Gastroesophageal sphincter (tissue), 4 donors: ENCODE measurements at places on chromosomes 2 and 18.

DNA sequence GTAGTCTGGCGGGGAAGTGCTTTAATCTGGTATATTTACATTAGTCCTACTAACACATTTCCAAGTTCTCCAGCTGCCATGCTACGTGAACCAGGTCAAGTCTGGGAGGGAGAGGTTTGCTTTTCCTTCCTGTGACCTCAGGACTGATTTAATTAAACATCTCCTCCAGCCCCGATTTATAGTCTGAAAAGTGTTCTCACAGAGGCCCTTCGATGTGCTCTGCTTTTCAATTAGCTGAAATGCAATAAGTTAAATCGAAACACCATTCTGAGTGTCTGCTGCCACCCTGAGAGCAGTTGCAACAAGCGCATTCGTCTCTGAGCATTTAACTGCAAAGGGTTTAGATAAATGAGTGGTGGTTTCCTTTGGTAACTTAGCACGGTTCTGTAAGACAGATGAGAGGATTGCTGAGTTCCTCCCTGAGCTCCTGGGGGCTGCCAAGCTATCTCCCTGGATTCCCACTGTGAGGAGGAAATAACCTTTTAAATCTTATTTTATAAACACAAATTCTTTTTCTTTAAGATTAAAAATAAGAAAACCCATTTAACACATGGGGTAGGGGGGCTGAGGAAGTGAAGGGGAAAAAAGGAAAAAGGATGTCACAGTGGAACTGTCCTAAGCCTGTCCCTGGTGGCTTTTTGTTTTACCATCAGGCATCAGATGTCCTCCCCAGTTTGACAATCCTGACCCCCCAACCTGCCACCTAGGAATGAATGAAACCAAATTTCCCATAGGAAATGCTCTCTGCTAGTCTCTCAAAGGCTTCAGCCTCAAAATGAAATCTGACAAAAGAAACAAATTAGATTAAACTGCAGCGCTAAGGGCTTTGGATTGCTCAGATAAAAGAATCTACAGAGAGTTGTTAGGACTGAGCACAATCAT is 56.5 kb upstream of the CREB1 start:
- peak; percentile 65 for ATAC-seq

- no peak for ATAC-seq
Observed at GRCh38 chr2:88071365-88071764, 3.7 kb downstream of the SMYD1 start.

DNA sequence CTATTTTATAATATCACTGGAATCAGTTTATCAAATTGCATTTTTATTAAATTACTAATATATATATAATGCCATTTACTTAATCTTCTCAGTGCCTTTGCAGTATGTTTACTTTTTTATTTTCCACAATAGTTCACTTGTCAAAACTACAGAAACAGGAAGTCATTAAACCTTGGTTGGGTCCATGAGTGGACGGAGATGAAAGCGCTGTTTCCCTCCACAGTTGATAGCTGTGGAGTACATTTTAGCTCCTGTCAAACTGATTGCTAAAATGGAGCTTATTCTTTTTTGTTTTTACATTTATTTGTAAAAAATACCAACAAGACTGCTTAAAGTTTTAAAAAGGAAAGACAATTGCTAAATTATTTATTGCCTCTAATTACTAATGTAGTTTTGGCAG is 19.2 kb downstream of the MFF start:
- ATAC-seq, result no peak

DNA sequence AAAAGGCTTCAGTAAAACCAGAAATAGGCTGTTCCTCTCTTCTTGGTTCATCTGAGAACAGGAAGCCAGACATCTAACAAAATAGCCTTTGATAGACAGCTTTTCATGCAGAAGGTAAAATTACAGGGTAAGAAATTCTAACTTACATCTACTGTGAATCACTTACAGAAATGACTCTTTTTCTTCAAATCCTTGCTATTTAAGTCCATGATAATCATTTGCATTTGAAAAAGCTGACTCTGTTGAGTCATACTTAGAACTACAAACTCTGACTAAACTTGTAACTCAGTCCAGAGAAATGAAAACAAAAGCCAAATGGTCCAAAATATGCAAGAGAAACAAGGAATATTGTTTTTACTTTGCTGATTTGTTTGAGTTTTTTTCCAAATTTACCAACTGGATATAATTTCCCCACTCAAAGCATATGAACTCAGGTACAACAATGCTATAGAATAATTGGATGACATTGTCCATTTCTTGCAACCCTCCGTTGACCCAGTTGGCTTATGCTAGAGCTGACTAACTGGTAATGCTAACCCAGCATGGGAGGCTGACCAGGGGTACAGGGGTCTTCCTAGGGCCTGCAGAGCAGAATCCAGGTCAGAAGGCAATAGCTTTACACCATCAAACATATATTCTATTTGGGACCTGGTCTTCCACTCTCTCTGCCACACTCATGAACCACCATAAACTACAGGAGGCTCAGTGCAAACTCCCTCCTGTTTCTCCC is 18.8 kb upstream of the MREG start:
- ATAC-seq, result no peak

- no peak for ATAC-seq
Observed at GRCh38 chr2:143601828-143602227, 472.6 kb downstream of the ARHGAP15 start.

- ATAC-seq, result no peak
Observed at GRCh38 chr2:160568856-160569255, 75.2 kb upstream of the RBMS1 start.

DNA sequence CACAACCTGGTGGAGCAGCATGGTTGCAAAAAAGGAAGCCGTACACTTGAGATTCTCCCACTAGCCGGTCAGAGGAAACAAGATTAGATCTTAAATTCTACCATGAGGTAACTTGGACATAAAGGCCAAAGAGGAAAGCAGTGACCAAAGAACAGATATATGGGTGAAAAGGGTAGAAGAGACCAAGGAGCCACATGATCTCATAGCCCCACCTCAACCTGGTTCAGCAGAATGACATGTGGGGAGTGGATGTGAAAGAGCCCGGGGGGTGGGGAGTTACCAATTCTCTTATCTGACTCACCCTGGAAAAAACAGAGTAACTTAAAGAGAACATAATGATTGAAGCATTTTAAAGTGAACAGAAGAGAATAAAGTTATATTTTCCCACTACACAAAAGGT is 683.0 kb downstream of the DSC3 start:
- ATAC-seq, result no peak
